ENCODE measurements at places on chromosomes 3 and 15.

- DNase-seq: no peak
Measured at GRCh38 chr3:196399485-196399945, 32.7 kb downstream of the UBXN7 start.

DNA sequence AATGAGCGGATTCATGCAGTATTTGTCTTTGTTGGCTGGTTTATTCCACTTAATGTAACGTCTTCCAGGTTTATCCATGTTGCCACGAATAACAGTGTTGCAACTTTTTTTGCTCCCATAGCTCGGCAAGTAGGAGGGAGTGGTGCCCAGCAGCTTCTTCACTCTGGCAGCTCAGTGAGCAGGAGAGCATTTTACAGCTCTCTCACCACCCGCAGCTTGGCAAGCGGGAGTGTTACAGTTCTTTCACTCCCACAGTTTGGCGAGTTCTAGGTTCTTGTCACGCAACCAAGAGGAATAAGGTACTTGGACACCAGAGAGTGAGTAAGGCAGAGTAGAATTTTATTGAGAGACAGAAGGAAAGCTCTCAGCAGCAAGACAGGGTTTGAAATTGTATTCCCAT, 935.2 kb downstream of the TBL1XR1 start:
- no peak for DNase-seq

GRCh38 chr3:30614373-30614772, 8.0 kb downstream of the TGFBR2 start:
- no peak for DNase-seq

- DNase-seq: no peak
Measured at GRCh38 chr3:187926620-187927019, 181.4 kb upstream of the BCL6 start.

All from stimulated activated CD4-positive, alpha-beta T cell treated with anti-CD3 and anti-CD28 coated beads, Interleukin-4, amount 100 ng/mL, for 1 hour (primary cell).